Aorta (tissue), 5 donors: ENCODE measurements at places on chromosomes 16 and 17. TPM values are rescaled to one million over a fixed set of nuclear protein-coding genes. Genes with fewer than 3 reads are reported as not detected.

ELOB gene
- polyA plus RNA-seq = 843 TPM

TPSB2 gene
- polyA plus RNA-seq = 4.9 TPM

HES7 gene
- 1.6 TPM for polyA plus RNA-seq

SLC25A10 gene
- 2.9 TPM for polyA plus RNA-seq

CCDC144A gene
- polyA plus RNA-seq = not detected

CDRT15 gene
- not detected for polyA plus RNA-seq

SLC2A4 gene
- polyA plus RNA-seq = 1.6 TPM

SKAP1 gene
- polyA plus RNA-seq = not detected
